Activated T-helper 1 cell treated with anti-CD3 and anti-CD28 coated beads, Interleukin-12 subunit alpha, Interleukin-12 subunit beta, Interleukin-2, Interleukin-4 antibody, amounts not matched to agents 30 ng/mL and 10 ng/mL and 1 ng/mL, durations not matched to agents 14 hours and 24 hours and 36 hours (primary cell): ENCODE measurements at places on chromosomes 12 and 14. TPM values are rescaled to one million over a fixed set of nuclear protein-coding genes. Genes with fewer than 3 reads are reported as not detected.

The MAP3K12 gene
- total RNA-seq = 15.7 and 18.4 TPM in 2 replicates

The COCH gene
- total RNA-seq = 1.2 and 1.3 TPM in 2 replicates

The MAP4K5 gene
- total RNA-seq = 26.4 and 27.5 TPM in 2 replicates

The KLHL33 gene
- total RNA-seq = 0.05 TPM in 2 replicates

The SLC6A13 gene
- 0.27 and 0.44 TPM in 2 replicates for total RNA-seq

The CD163L1 gene
- not detected in 2 replicates for total RNA-seq

The YAF2 gene
- total RNA-seq = 43.9 and 46.8 TPM in 2 replicates

The ARHGDIB gene
- total RNA-seq = 494 and 511 TPM in 2 replicates
